PC-3 (cell line): ENCODE measurements at places on chromosomes 4 and X. TPM values are rescaled to one million over a fixed set of nuclear protein-coding genes. Genes with fewer than 3 reads are reported as not detected.
A peak's percentile ranks its signal among the peaks of the same experiment; 100 is the strongest.

GRCh38 chr4:128241425-128241913 lies 46.1 kb downstream of the PGRMC2 start:
- peak; percentile 96 for DNase-seq

DNA sequence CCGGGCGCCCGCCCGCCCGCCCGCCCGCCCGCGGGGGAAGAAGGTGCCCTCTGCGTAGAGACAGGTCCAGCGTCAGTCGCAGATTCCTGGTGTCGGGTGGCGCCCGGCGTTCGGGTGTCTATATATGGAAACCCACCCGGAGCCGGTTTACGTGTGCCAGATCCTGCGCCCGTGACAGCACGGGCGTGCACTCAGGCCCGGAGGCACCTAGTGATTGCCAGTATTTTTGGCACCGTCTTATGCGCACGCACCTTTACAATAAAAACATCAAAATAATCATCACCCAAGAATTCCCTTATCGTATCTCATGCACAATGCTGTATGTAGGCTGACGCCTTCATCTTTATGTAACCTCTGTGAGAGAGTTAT lies 519 bp downstream of the SLC25A4 start:
- H3K4me3 ChIP-seq, result peak overlapping the region; percentile 83
- H3K27me3 ChIP-seq, result no peaks in the 10 kb centered on the region
- H3K4me1 ChIP-seq, result peaks cover 13% of the 10 kb centered on the region; the same call in 1 of the 2 replicates
- no peak overlapping the region for H3K27ac ChIP-seq
- DNase-seq, result peak; percentile 44

TCEAL6 gene
- total RNA-seq, result not detected in 2 replicates

DNA sequence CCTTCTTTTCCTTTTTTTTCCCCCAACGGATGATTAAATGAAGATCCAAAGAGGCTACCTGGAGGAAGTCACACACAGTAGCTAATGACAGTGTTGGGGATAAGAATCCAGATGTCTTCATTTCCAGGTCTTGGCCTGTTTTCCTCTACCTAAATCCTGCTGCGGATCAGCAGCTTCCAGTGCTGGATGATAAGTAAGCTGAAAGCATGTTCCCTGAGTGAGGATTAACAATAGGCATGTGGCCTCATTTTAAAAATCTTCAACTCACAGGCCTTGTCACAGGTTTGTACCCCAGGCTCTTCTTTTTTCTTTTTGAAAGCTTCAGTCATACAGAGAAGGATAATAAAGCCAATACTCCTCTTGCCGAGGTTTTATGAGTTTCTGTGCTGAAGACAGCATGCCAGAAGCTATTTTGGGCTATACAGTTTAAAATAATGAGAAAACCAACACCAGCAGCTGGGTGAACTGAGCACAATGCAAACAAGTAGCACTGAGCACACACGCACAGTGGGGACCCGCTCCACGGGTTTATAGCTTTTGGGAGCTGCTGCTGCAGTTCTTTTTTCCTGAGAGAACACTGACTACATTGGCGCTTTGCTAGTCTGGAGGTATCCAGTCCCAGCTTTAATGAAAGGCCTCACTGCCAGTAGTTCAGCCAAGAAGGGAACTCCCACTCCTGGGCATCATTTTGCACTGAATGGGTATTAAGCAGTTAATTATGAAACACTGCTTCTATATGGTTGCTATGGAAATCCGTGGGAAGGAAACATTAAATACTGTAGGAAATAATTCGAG lies 184.2 kb upstream of the CTSO start:
- H3K36me3 ChIP-seq, result no peaks in the 10 kb centered on the region
- no peak overlapping the region for H3K4me3 ChIP-seq
- H3K27me3 ChIP-seq, result no peaks in the 10 kb centered on the region
- H3K27ac ChIP-seq, result no peak overlapping the region
- no peaks in the 10 kb centered on the region for H3K4me1 ChIP-seq
- DNase-seq, result no peak

S100G gene
- not detected in 2 replicates for total RNA-seq

DNA sequence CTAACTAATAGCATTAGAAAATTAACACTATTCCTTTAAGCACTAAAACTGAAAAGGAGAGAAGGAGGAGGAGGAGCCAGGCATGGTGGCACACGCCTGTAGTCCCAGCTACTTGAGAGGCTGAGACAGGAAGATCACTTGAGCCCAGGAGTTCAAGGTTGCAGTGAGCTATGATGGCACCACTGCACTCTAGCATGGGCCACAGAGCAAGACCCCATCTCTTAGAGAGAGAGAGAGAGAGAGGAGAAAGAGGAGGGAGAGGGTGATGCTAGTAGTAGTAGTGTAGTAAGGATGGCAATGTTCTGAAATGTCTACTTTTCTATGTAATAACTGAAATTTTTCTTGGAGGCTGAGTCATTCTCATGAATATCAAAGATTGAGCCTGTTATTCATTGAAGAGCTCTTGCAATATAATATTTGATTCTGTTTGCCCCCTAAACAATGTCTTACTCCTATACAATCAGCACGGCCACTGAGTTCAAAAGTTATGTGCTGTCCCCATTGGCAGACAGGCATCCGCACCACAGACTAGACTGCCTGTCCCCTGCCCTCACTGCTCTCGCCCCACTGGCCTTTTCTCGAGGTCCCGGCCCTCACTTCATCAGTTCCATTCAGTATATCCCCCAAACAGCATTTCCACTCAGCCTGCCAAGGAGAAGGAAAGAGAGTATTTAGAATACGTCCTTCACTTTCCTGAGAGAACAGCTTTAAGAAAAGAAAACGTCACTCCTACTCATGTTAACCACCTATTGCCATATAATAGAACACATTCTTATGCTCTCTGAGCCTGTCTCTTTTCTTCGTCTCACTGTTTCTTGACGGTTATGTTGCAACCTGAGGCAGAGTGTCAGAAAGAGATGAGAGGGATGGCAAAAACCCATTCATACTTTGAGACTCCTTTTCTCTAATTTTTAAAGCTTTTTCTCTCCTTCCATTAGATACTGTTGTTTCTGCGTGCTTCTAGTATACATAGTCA lies 238.1 kb downstream of the PALLD start:
- H3K4me3 ChIP-seq, result no peak overlapping the region
- H3K36me3 ChIP-seq, result no peaks in the 10 kb centered on the region
- H3K4me1 ChIP-seq, result no peaks in the 10 kb centered on the region
- no peak for DNase-seq

TLR8 gene
- total RNA-seq, result not detected in 2 replicates

DNA sequence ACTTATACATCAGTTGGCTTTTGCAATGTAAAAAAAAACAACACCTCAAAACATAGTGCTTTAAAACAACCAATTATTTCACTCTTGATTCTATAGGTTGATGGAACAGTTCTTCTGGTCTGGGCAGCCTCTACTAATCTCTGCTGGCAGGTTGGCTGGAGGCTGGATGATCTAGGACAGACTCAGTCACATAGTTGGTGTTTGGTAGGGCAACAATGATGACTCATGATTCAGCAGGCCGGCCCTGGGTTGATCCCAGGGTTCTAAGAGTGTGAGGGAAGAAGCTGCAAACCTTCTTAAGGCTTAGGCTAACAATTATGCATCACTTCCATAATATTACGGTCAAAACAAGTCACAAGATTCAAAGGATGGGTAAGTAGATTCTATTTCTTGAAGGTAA lies 558.2 kb downstream of the ZNF674 start:
- no peak overlapping the region for H3K27ac ChIP-seq
- H3K4me1 ChIP-seq, result no peaks in the 10 kb centered on the region; the same call in 1 of the 2 replicates
- peak; percentile 34 for DNase-seq
- H3K27me3 ChIP-seq, result no peaks in the 10 kb centered on the region

C4orf51 gene
- total RNA-seq, result not detected in 2 replicates

DNA sequence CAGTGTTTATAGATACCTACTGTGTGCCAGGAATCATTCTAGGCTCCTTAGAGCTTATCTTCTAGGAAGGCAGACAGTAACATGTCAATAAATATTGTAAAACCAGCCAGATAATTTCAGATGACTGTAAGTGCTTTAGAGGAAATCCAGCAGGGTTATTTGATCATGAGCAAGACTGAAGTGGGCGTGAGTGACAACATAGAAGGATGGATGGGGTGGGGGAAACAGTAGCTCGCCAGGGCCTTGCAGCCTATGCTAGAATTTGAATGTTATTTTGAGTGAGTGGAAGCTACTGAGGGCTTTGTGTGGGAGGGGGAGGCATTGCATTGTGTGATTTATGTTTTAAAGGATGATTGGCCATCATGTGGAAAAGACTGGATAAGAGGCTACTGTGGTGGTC lies 6.7 kb downstream of the SRD5A3 start:
- no peak overlapping the region for H3K4me3 ChIP-seq
- H3K36me3 ChIP-seq, result no peaks in the 10 kb centered on the region
- H3K27ac ChIP-seq, result no peak overlapping the region
- H3K27me3 ChIP-seq, result no peaks in the 10 kb centered on the region
- no peak for DNase-seq
- peaks cover 44% of the 10 kb centered on the region for H3K4me1 ChIP-seq

GRCh38 chr4:151674804-151675391 lies 85.9 kb downstream of the GATB start:
- peaks cover 11% of the 10 kb centered on the region for H3K4me1 ChIP-seq
- H3K27me3 ChIP-seq, result no peaks in the 10 kb centered on the region
- DNase-seq, result no peak
- H3K27ac ChIP-seq, result no peak overlapping the region
- H3K36me3 ChIP-seq, result no peaks in the 10 kb centered on the region
- no peak overlapping the region for H3K4me3 ChIP-seq

GRCh38 chr4:162241857-162242256 lies 78.1 kb upstream of the FSTL5 start:
- H3K27ac ChIP-seq, result no peak overlapping the region
- no peak for DNase-seq
- no peaks in the 10 kb centered on the region for H3K4me1 ChIP-seq
- H3K27me3 ChIP-seq, result no peaks in the 10 kb centered on the region
- no peak overlapping the region for H3K4me3 ChIP-seq

DNA sequence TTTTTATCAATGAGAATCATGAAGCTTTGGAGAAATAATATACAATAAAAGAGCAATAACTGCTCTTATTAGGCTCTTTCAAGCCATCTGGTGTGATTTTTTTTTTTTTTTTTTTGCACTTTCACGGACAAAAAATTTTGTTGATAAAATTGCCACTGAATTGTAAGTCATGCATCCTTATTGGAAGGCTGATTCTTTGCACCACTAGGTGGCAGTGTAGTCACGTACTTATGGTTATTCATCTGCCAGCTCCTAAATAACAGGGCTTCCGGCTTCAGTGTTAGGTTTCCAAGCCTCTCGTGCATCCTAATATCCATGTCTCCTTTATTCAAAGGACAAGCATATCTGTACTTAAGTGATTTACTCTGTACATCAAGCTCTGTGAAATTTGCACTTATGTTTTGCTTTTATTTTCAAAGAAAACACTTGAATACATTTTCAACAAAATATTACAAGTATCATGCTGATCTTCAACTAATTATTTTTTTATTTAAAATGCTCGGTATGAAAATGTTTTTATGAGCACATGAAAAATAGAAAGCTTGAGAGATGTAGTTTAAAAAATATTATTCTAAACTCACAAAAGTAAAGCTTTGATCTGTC lies 1578.3 kb upstream of the TENM3 start:
- no peaks in the 10 kb centered on the region for H3K36me3 ChIP-seq
- no peak overlapping the region for H3K4me3 ChIP-seq
- no peak overlapping the region for H3K27ac ChIP-seq
- H3K4me1 ChIP-seq, result no peaks in the 10 kb centered on the region

GRCh38 chr4:168784786-168785461 lies 225.1 kb downstream of the CBR4 start:
- no peak overlapping the region for H3K4me3 ChIP-seq
- H3K36me3 ChIP-seq, result no peaks in the 10 kb centered on the region
- no peaks in the 10 kb centered on the region for H3K4me1 ChIP-seq
- no peaks in the 10 kb centered on the region for H3K27me3 ChIP-seq

PNCK gene
- total RNA-seq, result 1.0 and 3.3 TPM in 2 replicates

OPN1MW2 gene
- total RNA-seq, result not detected in 2 replicates

GLUD2 gene
- 0.29 and 0.40 TPM in 2 replicates for total RNA-seq

DNA sequence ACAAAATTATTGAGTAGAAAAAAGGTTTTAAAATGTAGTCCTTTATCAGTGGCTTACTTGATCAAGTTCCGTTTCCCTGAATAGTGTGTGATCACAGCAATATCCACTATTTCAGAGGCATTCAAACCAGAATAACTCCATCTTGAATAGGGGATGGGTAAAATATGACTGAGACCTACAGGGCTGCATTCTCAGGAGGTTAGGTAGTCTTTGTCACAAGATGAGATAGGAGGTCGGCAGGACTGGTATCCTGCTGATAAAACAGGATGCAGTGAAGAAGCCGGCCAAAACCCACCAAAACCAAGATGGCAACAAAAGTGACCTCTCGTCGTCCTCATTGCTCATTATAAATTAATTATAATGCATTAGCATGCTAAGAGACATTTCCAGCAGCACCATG lies 24.7 kb downstream of the TSPAN6 start:
- H3K4me1 ChIP-seq, result no peaks in the 10 kb centered on the region
- H3K27ac ChIP-seq, result no peak overlapping the region
- H3K36me3 ChIP-seq, result no peaks in the 10 kb centered on the region
- no peak overlapping the region for H3K4me3 ChIP-seq
- no peaks in the 10 kb centered on the region; the same call in 1 of the 2 replicates for H3K27me3 ChIP-seq
- no peak for DNase-seq

DNA sequence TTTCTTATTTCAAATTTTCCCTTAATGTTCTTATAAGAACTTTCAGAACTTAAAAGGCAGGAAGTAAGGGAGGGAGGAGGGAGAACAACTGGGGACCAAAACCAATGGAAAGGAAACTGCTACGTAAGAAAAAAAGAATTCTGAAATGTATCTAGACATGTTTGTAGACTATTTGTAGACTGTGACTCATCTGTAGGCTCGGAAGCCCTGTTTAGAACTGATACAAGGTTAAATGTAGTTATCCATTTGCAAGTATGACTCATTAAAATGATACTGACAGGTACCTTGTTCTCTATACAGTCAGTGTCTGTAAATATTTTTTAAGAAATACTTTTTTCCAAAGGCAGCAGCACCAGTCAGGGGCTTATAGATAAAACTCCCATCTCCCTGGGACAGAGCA lies 202.0 kb downstream of the DHX15 start:
- H3K4me3 ChIP-seq, result no peak overlapping the region
- no peaks in the 10 kb centered on the region for H3K36me3 ChIP-seq
- H3K27ac ChIP-seq, result no peak overlapping the region
- H3K27me3 ChIP-seq, result peaks cover 4% of the 10 kb centered on the region; the same call in 1 of the 2 replicates

DNA sequence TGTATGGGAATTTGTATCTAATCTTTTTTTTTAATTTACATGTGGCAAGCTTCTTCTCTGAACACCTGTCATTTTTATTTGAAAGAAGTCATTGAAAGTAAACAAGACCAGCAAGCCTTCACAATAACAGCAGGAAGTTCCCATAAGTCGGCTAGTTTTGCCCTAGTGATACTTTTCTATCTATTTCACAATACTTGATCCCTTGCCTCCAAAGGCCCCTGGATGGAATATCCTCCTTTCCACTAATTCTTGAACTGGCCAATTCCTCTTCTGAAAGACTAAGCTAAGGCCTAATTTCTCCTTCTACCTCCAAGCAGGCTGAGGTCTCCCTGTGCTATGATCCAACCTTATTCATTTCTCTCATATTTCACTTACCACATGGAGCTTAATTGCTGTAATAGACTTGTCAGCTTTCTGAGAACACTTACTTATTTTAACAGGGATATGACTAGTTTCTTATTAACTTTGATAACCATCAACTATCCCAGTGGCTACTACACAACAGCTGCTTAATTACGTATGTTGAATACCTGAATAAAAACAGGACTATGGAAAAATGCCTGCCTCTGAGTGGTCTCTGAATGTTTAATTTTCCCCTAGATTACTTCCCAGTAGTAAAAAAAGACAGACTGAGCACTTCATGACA lies 194.2 kb downstream of the MAD2L1 start:
- no peak overlapping the region for H3K27ac ChIP-seq
- H3K36me3 ChIP-seq, result no peaks in the 10 kb centered on the region

MAPK10 gene
- total RNA-seq, result 0.44 TPM in 1 of 2 replicates, not detected in the other

NAA11 gene
- not detected in 2 replicates for total RNA-seq

GRCh38 chr4:48998440-48998839 lies 12.4 kb downstream of the CWH43 start:
- no peak for DNase-seq
- H3K36me3 ChIP-seq, result no peaks in the 10 kb centered on the region
- H3K27ac ChIP-seq, result no peak overlapping the region
- H3K27me3 ChIP-seq, result no peaks in the 10 kb centered on the region
- no peak overlapping the region for H3K4me3 ChIP-seq

LRP2BP gene
- total RNA-seq, result 0.40 and 0.44 TPM in 2 replicates

PRR32 gene
- total RNA-seq, result not detected in 2 replicates
